A549 treated with CORT108297 at 1 μM for 4 hours (cell line): ENCODE measurements at places on chromosomes 7 and 10. TPM values are rescaled to one million over a fixed set of nuclear protein-coding genes. Genes with fewer than 3 reads are reported as not detected.

Gene SPDYE18
- total RNA-seq = 0.08 to 0.11 TPM in 2 of 5 replicates, not detected in the others

Gene IL6
- 0.59 to 4.5 TPM (median 2.5 TPM) in 5 replicates for total RNA-seq

Gene ATG9B
- 0.16 to 0.73 TPM (median 0.55 TPM) in 5 replicates for total RNA-seq

Gene SUN3
- total RNA-seq = 0.15 to 0.16 TPM in 2 of 5 replicates, not detected in the others

Gene C10orf53
- not detected in 5 replicates for total RNA-seq

Gene PIK3AP1
- 0.51 to 0.70 TPM (median 0.60 TPM) in 5 replicates for total RNA-seq

Gene SAP25
- 0.50 to 1.3 TPM (median 0.55 TPM) in 5 replicates for total RNA-seq

Gene PDE6C
- not detected in 5 replicates for total RNA-seq

Gene CTAGE6
- total RNA-seq = not detected in 5 replicates

Gene OR13A1
- total RNA-seq = not detected in 5 replicates

Gene MBLAC1
- 2.6 to 3.4 TPM (median 3.2 TPM) in 5 replicates for total RNA-seq

Gene RARRES2
- total RNA-seq = not detected in 5 replicates

Gene LRRD1
- not detected in 5 replicates for total RNA-seq
